ENCODE measurements at places on chromosomes 2 and 18.

- DNase-seq: no peak
These were observed at the start of gene ASB18 for GRCh38 chr2:236264256-236264655. TSS of gene ASB18 (minus strand) at chr2:236264406. CDS start at chr2:236264345, 61 bp downstream.

- DNase-seq: no peak
These were observed 20.9 kb downstream of the NCK2 start for GRCh38 chr2:105765415-105766299.

GRCh38 chr18:22213333-22213973 lies 44.1 kb downstream of the GATA6 start:
- DNase-seq: no peak

DNA sequence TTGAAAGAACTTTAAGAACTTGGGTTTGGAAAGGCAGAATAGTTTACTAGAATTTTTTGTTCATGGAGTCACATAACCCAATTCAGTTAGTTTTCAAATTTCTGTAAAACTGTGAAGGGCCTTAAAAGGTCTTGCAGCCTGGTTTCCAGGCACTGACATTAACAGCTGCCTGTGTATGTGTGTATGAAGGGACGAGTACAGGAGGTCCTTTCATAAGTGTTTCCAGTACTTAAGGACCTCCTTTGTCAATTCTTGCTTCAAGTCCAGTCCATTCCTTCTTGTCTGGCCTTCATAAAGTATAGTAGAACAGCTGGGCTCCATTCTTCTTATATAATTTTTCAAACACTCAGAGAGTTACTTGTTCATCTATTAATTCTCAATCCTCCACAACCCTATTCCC lies 136.5 kb downstream of the NR4A2 start:
- no peak for DNase-seq

- DNase-seq: no peak
These were observed 70.0 kb downstream of the HS1BP3 start for GRCh38 chr2:20580690-20581437.

DNA sequence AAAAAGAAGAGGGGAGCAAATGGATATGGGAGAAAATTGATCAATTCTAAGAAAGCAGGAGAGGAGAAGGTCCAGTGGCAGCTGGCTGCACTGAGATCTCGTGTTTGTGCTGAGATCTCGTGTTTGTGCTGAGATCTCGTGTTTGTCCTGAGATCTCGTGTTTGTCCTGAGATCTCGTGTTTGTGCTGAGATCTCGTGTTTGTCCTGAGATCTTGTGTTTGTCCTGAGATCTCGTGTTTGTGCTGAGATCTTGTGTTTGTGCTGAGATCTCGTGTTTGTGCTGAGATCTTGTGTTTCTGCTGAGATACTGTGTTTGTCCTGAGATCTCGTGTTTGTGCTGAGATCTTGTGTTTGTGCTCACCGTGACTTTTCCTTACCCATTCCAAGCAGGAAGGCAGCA lies 254.4 kb downstream of the BCL2 start:
- no peak for DNase-seq

DNA sequence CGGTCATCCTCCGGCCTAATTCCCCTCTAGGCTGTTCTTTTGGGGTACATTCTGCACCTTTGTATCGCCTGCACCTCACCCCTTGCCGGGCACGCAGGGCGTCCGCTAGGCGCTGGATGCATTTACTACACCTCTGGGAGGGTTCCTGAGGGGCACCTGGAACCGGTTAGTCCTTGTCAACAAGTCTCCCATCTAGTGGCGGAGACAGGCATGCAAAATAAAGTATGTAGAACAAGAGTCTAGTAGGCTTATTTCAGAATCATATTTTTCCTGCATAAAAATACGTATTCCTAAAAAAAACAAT lies 705 bp upstream of the TEX261 start:
- DNase-seq: no peak

- no peak for DNase-seq
These were observed 415.2 kb upstream of the LRRTM4 start for GRCh38 chr2:77937366-77937765.

DNA sequence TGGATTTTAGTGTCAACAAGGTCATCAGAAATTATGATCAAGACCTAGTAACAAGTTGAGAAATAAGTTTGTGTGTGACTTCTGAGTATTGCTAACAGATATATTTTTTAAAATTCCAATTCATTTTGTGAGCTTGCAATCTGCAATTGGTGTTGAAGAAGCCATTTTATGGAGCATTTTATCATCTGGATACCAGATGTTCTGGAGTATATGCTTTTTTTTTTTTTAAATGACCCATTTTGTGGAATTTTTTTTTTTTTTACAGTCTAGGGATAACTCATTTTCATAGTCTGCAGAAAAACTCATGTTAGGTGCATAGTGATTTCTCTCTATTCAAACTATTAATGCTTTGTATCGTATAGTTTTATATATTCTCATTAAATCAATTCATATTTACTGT lies 12.6 kb downstream of the QPCT start:
- no peak for DNase-seq

DNA sequence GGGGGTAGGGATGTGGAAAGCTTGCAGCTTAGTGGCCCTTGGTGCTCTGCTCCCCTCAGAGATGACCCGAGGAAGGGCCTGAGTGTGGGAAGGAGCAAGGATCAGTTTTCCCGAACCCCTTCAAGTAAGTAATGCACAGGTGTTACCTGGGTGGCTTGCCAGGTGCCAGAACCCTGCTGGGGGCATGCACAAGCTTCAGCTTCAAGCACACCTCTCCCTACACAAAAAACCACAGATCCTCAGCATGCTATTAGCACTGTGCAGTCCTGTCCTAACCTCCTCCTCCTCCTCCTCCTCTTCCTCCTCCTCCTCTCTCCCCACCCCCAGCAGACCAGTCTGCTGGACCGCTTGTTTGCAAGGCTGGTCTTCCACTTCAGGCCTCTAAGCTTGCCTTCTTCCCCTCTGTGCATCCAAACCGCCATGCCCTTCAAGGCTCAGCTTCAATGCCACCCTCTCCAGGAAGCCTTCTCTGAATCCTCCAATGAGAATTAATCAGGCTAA lies 114.8 kb downstream of the ACAA2 start:
- no peak for DNase-seq

GRCh38 chr18:79816092-79816491 lies 18.4 kb downstream of the KCNG2 start:
- DNase-seq: no peak

All from NCI-H1436 treated with DMSO at 0.1 percent for 48 hours (cell line).